GM04503 (cell line): ENCODE measurements at places on chromosomes 4 and X.
A peak's percentile ranks its signal among the peaks of the same experiment; 100 is the strongest.

- no peak for DNase-seq
Measured at GRCh38 chr4:48119646-48120045, 14.4 kb downstream of the TXK start.

DNA sequence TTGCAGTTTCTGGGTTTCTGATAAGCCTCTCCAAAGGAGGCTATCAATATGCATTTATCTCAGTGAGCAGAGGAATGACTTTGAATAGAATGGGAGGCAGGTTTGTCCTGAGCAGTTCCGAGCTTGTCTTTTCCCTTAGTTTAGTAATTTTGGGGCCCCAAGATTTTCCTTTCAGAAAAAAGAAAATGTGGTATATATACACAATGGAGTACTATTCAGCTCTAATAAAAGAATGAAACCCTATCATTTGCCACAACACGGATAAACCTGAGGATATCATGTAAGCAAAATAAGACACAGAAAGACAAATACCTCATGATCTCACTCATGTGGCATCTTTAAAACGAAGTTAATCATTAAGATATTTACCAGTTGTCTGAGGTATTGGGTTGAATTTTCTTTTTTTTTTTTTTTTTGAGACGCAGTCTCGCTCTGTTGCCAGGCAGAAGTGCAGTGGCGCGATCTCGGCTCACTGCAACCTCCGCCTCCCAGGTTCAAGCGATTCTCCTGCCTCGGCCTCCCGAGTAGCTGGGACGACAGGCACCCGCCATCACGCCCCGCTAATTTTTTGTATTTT lies 540 bp downstream of the ZNF721 start:
- no peak for DNase-seq

DNA sequence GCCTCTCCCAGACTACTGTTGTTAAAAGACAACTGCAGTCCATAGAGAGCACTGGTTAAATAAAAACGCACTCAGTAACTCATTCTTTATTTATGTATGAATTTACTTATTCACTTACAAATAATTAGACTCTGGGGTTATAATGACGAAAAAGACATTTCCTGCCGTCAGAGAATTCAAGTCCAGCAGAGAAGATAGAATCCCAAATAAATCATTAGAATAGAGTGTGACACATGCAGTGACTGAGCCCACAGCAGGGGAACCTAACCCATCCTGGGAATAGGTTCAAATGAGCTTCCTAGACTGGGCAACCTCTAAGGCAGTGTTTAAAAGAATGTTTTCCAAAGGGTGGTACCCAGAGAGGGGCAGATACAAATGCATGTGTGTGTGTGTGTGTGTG lies 53.9 kb downstream of the FGFBP1 start:
- no peak for DNase-seq

DNA sequence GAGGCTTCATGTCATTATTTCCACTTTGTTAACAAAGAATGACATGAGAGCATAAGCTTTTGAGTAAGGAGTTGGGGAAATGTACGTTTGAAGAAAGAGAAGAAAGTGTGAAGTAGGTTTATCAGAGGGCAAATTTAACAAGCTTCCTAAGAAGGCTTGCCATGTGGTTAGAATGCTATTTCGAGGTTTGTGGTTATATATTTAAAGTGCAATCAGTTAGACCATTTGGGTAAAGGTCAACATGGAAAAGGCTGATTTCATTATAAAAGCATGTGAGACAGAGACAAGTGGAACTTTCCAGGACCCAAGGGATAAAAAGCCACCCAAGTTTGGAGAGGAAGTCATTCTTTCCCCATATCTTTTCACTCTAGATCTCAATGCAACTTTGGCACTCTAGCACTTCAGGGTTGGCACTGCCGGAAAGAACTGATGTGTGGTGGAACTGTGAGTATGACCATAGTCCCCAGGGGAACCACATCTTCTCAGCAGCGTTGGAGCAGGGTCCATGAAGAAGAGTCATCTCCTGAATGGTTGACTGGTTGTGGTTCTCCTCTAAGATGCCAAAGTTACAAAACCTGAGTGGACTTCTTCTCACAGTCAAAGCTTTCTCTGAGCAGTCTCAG lies 529.9 kb downstream of the MID1IP1 start:
- DNase-seq: no peak

DNA sequence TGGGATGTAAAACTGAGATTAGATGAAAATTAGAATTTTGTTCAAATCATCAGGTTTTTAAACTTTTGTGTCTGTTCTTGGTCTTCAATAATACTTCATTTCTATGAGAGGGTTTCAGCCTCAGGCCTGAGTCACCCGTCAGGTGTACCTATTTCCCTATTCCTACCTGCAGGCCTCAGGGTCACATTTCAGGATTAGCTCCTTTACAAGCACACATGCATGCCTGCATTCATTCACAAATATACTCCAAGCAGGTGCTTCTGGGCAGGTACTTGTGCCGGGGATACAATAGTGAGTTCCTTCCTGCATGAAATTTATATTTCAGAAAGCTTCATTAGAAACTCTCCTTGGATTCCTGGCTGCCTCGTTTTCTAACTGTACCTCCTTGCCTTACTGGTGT lies 114.9 kb downstream of the SHISA3 start:
- no peak for DNase-seq

- DNase-seq: no peak
Measured at GRCh38 chr4:95839891-95840290, at the start of gene PDHA2. TSS of gene PDHA2 (plus strand) at chr4:95840093. CDS start at chr4:95840151, 58 bp downstream.

DNA sequence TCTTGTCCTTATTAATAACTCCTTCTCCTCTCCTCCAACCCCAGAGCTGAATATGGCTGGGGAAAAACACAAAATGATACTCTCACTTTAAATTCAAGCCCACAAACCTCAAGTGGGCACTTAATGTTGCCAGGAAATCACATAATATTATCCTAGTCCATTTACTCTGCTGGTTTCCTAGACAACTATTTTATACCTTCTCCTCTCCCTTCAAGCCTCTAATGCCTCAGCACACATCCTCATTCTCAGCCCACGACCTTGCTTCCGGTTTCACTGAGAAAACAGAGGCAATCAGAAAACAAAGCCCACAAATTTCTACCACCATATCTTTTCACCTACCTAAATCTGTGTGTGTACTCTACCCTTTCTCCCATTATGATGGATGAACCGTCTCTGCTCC lies 12.1 kb upstream of the CLCN5 start:
- no peak for DNase-seq

DNA sequence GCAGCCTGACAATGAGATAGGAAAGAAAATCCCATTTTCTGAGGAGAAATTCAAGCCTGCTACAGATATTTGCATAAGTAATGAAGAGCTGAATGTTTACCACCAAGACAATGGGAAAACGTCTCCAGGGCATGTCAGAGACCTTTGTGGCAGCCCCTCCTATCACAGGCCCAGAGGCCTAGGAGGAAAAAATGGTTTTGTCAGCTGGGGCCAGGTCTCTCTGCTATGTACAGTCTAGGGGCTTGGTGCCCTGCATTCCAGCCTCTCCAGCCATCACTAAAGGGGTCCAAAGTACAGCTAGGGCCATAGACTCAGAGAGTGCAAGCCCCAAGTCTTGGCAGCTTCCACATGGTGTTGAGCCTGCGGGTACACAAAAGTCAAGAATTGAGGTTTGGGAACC lies 361.6 kb upstream of the ANXA10 start:
- DNase-seq: no peak

DNA sequence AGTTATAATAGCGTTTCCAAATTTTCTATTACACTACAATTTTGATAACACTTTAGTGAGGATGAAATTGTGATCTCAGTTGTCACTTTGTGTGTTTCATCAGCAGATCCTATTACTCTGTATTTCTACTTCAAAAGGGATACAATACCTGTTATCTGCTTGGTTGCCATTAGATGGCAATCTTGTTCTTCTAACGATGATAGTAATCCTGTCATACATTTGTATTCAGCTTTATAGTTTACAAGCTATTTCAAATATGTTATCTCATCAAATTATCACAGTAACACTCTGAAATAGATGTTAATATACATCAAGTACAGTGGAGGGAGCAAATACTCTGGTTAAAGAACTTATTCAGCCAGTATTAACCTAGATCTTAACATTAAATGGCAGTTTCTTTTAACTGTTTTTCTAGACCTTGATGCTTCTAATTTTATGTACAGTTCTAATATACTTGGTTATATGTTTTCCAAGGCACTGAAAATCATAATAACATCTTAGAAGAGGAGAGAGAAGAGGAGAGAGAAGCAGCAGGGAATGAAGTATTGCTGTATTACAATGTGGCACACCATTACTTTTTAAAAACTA lies 292.0 kb downstream of the CCSER1 start:
- no peak for DNase-seq

- no peak for DNase-seq
Measured at GRCh38 chrX:131923614-131924250, 99.4 kb upstream of the STK26 start.

DNA sequence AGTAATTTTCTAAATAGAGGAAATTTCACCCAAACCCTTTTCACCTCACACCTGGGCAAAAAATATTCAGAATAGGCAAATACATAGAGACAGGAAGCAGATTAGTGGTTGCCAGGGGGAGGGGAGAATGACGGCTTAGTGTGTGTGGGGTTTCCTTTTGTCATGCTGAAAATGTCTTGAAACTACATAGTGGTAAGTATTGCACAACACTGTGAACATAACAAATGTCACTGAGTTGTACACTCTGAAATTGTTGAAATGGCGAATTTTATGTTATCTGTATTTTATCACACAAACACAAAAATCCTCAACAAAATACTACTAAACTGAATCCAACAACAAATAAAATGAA lies 60.7 kb upstream of the PLAC1 start:
- DNase-seq: no peak

GRCh38 chrX:8183346-8183745 lies 12.3 kb upstream of the VCX2 start:
- no peak for DNase-seq

- DNase-seq: no peak
Measured at GRCh38 chr4:155539746-155540145, 126.9 kb upstream of the GUCY1A1 start.

GRCh38 chr4:43742083-43742482 lies 706.5 kb downstream of the KCTD8 start:
- DNase-seq: no peak

DNA sequence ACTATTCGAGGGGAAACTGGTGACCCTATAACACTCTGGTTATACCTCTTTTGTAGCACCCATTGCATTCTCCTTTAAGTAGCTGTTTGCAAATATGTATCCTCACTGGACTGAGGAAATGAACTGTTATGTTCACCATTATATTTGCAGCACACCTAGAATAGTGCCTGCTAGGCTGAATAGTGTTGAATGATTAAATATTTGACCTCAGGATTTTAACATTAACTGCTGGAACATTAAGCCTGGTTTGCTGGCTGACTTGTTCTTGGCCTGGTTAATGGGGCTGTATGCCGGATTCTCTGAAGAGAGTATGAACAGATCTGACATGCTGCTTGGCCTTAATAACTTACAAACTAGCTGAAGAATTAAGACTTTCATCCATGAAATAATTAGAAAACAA lies 80.1 kb downstream of the RS1 start:
- no peak for DNase-seq

DNA sequence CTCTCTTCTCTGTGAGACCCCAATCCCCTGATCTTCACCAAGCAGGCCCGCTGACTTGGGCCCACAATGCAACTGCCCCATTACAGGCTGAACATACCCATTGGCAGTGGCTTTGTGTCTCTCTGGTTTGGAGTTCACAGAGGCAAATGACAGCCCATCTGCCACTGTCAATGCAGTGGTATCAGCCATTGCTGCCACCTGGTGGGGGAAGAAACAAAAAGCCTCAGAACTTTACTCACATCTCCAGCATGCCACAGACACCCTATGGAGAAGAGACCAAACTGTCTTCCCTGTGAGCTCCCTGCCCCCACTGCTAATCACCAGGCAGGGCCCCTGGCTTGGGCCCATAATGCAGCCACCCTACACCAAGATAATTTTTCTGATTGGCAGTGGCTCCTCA lies 729.3 kb upstream of the ACTRT1 start:
- DNase-seq: no peak

DNA sequence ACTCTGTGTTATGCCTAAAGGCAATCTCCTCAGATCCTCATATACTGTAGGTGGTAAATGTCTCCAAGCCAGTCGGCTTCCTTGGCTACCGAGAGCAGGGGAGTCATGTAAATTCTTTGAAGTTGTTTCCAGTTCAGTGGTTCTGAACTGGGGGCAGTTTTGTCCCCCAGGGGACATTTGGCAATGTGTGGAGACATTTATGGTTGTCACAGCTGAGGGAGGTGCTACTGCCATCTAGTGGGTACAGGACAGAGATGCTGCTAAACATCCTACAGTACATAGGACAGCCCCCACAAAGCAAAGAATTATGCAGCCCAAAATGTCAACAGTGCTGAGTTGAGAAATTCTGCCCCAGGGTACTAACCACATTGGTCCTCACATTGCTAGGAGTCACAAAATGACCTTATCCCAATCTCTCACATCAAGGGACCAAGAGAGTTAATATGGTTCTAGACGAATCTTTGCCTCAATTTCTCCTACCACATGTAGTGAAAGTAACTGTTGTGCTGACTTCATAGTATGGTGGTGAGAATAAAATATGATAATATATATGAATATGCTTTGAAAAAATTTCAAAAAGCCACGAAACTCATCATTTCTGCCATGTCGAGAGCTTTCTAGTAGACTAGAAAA lies 104.4 kb upstream of the ARHGAP24 start:
- DNase-seq: peak; percentile 1

GRCh38 chr4:116413222-116413621 lies 672.2 kb downstream of the TRAM1L1 start:
- DNase-seq: no peak

- DNase-seq: no peak
Measured at GRCh38 chrX:150293311-150294013, 69.7 kb upstream of the MAMLD1 start.

GRCh38 chr4:118898684-118899138 lies 10.1 kb downstream of the SYNPO2 start:
- DNase-seq: no peak

GRCh38 chr4:154049457-154050181 lies 260.7 kb upstream of the SFRP2 start:
- peak; percentile 71 for DNase-seq

- DNase-seq: no peak
Measured at GRCh38 chr4:95522682-95523530, 25.9 kb downstream of the UNC5C start.

DNA sequence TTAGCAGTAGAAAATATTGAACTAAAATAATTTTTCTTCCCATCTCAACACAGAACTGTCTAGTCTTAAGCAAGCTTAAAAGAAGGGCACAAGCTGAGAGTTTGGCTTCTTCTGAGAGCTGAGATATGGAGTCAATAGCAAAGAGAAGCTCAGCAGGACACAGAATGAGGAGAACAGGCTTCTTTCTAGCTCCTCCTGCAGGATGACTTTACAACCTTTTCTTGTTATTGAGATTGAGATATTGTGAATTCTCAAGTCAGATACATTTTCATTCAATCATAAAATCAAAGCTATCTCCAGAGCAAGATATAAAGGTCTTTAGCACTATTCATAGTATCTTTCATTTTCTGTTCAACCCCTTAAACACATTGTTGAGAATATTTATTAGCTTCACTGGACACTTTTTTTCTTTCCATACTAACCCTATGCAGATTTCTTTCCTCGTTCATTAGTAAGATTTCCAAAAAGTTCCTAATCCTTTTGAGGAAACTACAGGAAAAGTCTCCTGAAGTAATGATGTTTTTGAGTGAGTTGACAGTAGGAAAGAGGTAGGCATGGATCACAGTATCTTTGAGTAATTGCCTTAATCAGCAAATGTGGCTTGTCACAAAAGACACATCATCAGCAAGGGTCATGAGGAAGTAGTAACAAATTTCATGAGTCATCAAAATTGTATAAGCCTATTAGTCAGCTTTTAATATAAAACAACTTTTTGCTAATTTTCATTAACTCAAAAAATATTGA lies 17.8 kb upstream of the CXCL3 start:
- no peak for DNase-seq

- DNase-seq: no peak
Measured at GRCh38 chr4:176383273-176384077, 63.7 kb downstream of the SPCS3 start.

GRCh38 chr4:26055855-26056254 lies 141.8 kb downstream of the SMIM20 start:
- no peak for DNase-seq
